ENCODE measurements at places on chromosomes 12 and 14. TPM values are rescaled to one million over a fixed set of nuclear protein-coding genes. Genes with fewer than 3 reads are reported as not detected.

The CELA1 gene
- not detected for polyA plus RNA-seq

The ACVRL1 gene
- 22.8 TPM for polyA plus RNA-seq

The CDK2 gene
- 13.9 TPM for polyA plus RNA-seq

The PRPH gene
- polyA plus RNA-seq = 0.20 TPM

GRCh38 chr12:31017535-31017934, 56.1 kb upstream of the DDX11 start:
- no peak for DNase-seq

- no peak for DNase-seq
Observed at GRCh38 chr12:106227641-106228319, 20.0 kb downstream of the CKAP4 start.

- no peak for DNase-seq
Observed at GRCh38 chr12:120316798-120317223, 10.8 kb downstream of the PLA2G1B start.

DNA sequence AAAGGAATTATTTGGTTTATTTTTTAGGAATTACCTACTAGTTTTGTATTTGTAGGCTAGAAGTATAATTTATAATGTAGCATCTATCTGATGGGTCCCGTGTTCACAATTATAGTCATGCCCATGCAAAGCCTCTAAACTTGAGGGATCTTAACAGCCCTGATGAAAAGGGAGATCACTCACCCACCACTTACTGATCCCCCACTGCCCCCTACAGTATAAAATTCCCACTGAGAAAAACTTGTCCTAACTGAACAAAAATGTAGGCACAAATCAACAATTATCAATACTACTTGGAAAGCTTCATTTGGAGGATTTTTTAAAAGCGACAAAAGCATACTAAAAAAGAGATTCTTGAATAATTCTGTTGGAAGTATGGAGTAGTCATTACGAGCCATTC, 21.0 kb downstream of the WIF1 start:
- DNase-seq = no peak

- DNase-seq = no peak
Observed at GRCh38 chr14:77544571-77544970, 46.0 kb upstream of the ISM2 start.

GRCh38 chr12:5222729-5223128, 179.1 kb downstream of the KCNA5 start:
- no peak for DNase-seq

DNA sequence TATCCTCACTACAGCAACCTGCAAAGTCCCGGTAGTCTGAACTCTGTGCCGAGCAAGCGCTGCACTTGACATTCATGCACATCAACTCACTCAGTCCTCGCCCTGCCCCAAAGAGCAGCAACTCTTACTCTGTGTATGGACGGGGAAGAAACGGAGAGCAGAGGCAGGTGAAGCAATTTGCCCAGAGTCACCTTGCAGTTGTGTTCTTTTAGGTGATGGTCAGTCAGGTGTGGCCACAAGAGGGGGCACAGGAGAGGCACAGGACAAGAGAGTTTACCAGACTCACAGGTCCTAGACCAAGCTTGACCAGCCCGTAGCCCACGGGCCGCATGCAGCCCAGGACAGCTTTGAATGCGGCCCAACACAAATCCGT, 39.1 kb downstream of the TSPAN11 start:
- peak; percentile 6 for DNase-seq

GRCh38 chr14:102187568-102188001, 47.9 kb downstream of the WDR20 start:
- DNase-seq = no peak

DNA sequence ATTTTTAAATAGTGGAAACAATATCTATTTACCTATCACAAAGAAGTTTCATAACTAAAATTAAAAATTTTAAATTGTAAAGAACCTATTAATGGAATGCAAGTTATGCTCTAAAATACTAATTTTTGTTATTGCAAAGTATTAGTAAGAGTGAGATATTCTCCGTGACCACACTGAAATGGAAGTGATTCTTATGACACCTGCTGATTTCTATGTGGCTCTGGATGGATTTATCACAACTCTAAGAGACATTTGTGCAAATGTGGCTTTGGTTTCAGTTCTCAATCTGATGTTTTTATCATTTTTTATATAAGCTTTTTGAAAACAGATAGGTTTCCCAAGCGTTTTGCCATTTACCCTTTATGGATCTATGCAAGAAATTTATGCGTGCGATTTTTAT, 497.8 kb downstream of the NAV3 start:
- DNase-seq = no peak

DNA sequence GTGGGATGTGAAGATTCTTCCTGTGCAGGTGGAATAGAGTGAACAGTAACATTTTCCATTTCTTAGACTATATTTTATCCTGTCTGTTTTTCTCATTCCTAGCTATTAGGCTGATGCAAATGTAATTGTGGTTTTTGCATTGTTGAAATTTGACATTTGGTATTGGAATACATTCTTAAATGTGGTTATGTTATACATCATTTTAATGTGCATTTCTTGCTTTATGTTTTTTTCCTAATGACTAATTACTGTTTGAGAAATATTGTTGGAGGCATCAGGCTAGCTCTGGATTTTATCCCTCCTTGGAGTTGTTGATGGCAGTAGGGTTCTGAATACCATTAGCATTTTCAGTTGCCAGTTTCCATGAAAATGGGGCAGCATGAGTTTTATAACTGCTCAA, 75.9 kb upstream of the GNG2 start:
- DNase-seq = no peak

DNA sequence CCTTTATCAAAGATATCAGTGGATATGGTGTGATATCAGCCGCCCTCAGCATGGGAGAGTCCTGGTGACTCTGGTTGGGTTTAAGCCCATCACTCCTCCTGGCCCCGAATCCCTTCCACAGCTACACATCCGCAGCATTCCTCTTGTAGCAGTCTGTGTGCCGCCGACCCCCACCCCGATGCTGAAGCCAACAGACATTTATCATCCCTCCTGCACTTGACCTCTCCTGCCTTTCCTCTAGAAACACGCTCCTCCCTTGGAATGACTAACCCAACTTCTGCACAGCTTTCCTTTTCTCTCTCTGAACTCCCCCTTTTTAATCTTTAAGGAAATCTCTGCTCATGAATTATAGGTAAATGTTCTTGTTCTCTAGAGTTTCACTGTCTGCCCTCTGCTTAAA, 250.9 kb upstream of the FOXN3 start:
- DNase-seq = no peak
